ENCODE measurements at places on chromosomes 7 and 10.

DNA sequence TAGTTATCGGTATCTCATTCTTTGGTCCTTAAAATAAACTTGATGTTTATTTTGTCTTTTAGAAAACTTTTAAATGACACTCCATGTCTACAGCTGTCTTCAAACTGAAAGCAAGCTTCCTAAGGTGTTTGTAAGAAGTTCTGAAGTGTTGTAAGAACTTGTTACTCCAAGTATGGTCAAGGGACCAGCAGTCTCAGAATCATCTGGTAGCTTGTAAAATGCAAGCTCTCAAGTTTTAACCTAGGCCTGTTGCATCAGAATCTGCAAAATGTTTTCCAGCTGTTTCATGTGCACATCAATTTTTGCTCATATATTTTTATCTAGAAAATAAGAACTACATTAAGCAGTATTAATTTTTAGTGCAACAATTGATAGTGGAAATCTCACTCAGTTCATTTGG is 104.1 kb downstream of the THSD7A start:
- DNase-seq = no peak

GRCh38 chr10:71246591-71247413 is 34.4 kb downstream of the UNC5B start:
- DNase-seq = no peak

- no peak for DNase-seq
Observed at GRCh38 chr10:33539116-33539515, 204.6 kb upstream of the NRP1 start.

DNA sequence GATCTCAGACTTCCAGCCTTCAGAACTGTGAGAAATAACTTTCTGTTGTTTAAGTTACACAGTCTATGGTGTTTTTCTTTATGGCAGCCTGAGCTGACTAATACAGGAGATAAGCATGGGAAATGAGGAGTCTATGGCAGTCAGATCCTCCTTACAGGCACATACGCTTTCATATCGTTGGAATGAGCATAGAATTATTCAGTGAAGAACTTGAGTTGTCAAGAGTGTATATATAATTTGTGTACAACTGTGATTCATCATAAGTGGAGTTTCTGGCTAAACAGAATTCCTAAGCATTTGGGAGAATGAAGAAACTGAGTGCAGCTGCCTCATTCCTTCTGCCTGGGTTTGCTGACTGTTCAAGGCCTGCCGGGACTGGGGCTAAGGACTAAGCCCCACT is 516.7 kb downstream of the ADRA2A start:
- DNase-seq = no peak

- DNase-seq = no peak
Observed at GRCh38 chr7:91566402-91566732, 302.1 kb downstream of the FZD1 start.

GRCh38 chr7:143003393-143004051 is 23.4 kb downstream of the OR9A2 start:
- peak; percentile 12 for DNase-seq

- no peak for DNase-seq
Observed at GRCh38 chr7:11300241-11300640, 326.6 kb downstream of the PHF14 start.

GRCh38 chr10:18140149-18140956 is at the start of gene CACNB2:
CACNB2 (plus strand) TSS chr10:18140424.
- DNase-seq = no peak

GRCh38 chr7:122942059-122942458 is 53.4 kb downstream of the TAS2R16 start:
- no peak for DNase-seq

DNA sequence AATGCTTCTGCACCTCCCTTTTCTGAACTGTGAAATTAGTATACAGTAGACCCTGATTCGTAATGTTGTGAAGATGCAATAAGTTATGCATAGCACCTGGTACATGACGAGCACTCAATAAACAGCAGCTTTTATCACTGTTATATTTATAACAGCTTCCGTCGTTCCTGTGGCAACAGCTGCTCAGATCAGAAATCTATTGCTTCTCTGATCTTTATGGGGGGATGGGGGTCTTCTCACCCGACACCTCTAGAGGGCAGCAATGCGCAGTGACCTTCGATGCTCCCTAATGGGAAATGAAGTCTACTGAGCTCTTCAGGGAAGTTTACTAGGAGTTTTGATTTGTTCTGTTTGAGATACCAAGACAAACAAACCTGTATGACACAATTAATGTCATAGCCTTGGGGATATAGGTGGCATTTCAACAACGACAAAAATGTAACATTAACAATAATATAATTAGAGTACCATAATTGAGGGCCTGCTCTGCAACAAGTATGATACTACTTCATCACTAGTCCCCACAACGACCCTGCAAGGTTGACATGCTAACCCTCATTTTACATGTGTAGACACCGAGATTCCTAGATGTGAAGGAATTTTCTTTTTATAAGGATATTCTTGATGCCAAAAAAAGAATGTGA is 289.6 kb downstream of the SFMBT2 start:
- DNase-seq = peak; percentile 67

DNA sequence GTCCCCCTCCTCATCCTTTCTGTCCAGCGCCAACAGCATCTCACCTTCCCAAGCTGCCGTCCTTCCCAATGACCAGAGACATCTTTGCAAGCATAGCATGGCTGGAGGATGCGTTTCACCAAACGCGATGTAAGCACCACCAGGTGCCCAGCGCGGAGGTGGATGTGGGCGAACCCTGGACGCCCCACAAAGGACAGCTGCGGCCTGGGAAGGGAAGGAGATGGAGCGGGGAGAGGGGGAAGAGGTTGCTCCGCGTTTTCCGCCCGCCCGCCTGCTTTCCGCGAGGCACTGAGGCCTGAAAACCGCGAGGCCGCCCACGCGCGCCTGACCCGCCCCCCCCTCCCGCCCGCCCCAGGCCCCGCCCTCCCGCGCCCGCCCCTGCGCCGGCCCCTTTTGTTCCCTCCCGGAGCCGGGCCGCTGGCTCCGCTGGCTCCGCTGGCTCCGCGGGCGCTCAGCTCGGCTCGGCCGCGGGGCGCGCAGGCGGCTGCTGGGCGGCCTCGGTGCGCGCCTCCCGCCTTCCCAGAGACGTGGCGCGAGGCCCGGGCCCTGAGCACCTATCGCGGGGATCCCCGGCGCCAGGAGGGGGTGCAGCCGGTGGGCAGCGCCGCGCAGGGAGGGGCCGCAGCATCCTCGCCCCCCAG is at the start of gene CLIP2:
CLIP2 (plus strand) TSS at position 390 of the 641 bp plus-strand sequence. CDS start 28,140 bp downstream, outside the sequence.
- peak; percentile 81 for DNase-seq

GRCh38 chr7:24910551-24911212 is 69.3 kb downstream of the OSBPL3 start:
- no peak for DNase-seq

DNA sequence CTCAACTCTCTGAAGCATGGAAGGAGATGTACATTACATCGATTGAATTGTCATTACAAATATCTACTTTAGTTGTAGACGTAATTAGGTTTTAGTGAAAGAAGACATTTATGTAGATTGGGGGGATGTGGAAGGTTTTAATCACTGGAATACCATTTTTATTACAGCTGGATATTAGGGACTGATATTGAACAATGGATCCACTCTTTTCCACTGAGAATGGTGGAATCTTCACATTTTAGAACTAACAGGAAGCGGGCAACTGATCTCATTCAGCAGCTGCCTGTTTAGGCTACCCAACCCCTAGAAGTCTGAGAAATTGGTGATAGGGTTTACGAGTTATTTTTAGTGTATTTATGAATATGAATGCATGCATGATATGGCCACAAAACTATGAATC is 336.2 kb upstream of the LRGUK start:
- DNase-seq = no peak

DNA sequence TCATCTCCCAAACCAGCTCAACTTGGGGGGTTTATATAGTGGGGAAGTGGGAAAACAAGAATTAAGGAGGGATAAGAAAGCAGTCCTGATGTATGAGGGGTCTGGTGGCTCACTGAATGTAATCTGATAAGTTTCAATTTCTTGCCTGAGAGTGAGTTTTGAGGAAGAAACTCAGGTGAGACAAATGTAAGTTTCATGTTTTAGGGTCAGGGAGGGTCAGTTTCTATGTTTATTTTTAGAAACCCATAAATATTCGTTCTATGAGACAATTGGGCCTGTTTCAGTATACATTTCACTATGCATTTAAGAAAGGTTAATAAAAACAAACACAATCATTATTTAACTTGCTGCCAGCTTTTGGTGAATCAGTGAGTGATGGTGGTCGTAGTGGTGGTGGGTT is 128.0 kb upstream of the MBL2 start:
- DNase-seq = no peak

DNA sequence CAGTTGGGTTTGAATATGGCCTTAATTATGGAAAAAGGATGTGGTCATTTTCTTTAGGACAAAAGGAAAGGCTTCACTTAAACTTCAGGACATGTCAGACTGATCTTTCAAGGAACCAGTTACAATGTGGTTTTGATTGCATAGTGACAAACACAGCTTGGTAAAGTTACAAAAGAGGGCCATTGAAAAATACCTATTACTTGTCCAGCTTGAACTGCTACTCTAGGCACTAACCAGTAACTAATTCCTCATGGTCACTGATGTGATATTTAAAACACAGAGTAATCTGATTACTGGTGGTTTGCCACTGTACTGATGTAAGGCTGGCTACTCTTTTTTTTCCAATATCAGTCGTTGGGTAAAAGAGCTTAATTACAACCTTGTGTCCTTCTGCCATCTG is 22.6 kb downstream of the TES start:
- no peak for DNase-seq

- no peak for DNase-seq
Observed at GRCh38 chr7:10696064-10696463, 277.6 kb upstream of the PHF14 start.

- no peak for DNase-seq
Observed at GRCh38 chr10:117551330-117552155, 9.0 kb downstream of the EMX2 start.

GRCh38 chr7:38411404-38411803 is 138.0 kb upstream of the TARP start:
- no peak for DNase-seq

DNA sequence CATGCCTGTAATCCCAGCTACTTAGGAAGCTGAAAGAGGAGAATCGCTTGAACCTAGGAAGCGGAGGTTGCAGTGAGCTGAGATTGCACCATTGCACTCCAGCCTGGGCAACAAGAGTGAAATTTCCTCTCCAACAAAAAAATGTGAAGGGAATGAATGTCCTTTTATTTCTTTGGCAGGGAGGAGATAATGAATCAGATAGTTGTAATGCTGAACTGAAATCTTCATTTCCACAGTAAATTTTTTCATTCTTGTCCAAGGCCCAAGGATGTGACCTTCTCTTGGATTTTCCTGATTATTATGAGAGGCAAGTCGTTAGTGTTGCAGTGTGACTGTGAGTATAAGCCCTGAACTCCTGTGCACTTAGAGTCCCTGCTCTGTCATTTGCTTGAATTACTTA is 13.6 kb downstream of the STAMBPL1 start:
- DNase-seq = no peak

GRCh38 chr10:103616705-103617601 is 123.4 kb downstream of the NEURL1 start:
- DNase-seq = no peak

GRCh38 chr10:118459642-118460193 is 117.6 kb upstream of the FAM204A start:
- peak; percentile 44 for DNase-seq

GRCh38 chr7:4070214-4070613 is 611.9 kb upstream of the FOXK1 start:
- DNase-seq = no peak

DNA sequence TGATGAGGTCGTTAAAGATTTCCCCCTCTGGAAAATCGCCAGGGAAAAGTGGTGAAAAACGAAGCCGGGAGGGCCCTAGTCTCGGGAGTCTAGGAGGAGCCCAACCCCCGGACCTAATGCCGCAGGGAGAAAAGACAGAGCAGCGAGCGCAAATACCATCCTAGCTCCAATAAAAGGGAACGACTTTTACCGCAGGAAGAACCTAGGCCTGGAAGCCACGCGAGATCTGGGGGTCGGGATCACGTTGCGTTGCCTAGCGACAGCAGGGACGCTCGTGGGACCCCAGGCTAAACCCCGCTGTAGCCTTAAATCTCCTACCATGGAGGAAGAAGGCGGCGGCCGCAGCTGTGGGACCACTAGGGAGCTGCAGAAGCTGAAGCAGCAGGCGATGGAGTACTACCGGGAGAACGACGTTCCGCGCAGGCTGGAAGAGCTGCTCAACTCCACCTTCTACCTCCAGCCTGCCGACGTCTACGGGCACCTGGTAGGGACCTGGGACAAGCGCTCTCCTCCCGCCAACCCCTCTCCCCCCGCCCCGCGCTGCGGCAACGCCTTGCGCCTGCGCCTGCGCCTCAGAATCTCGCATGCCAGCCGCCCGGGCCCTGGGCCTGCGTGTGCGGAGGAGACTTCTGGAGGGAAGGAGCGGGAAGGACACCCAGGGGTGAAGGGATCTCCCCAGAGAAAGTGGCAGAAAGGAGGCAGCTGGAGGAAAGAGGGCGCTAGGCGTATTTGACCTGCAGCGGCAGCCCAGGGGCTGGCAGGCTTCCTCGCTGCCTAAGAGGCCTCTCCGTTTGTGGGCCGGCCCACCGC is at the start of gene ENO4:
ENO4 (plus strand) TSS at position 252 of the 810 bp plus-strand sequence; CDS start at position 320, 68 bp downstream.
- DNase-seq = peak; percentile 45

DNA sequence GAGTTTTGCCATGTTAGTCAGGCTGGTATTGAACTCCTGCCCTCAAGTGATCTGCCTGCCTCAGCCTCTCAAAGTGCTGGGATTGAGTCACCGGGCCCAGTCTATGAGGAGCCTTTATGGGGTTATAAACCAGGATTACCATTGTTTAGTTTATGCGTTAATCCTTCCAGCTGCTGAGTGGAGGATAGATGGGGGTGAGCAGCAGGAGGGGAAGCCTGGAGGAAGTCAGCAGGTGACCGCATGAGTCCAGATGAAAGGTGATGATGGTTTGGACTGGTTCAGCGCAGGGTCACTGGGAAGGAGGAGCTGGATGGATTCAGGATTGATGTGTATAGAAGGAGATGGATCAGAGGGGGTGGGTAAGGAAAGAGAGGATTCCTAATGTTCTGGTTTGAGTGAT is 197.1 kb downstream of the ADAM12 start:
- DNase-seq = no peak

DNA sequence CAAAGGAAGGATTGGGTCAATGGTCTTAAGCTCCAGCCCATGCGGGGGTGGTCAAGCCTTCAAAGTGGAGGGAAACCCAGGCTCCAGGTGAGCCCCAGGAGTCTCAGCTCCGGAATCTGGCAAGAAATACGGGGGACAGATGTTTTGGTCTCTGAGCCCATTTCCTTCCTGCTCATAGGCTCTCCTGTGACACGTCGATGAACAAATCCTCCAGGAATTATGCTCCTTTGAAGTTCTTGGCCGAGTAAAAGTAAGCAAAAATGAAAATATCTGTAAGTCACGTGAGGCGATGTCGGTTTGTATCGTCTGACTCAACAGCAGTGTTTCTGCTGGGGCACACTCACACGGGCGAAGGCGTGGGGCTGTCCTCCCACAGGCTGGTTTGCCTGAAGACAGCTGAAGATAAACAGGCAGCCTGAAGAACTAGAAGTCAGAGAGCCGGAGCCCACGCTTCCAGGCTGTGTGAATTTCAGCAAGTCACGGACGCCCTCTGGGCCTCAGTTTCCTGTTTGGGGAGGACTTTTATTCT is 52.6 kb upstream of the SMNDC1 start:
- peak; percentile 73 for DNase-seq

DNA sequence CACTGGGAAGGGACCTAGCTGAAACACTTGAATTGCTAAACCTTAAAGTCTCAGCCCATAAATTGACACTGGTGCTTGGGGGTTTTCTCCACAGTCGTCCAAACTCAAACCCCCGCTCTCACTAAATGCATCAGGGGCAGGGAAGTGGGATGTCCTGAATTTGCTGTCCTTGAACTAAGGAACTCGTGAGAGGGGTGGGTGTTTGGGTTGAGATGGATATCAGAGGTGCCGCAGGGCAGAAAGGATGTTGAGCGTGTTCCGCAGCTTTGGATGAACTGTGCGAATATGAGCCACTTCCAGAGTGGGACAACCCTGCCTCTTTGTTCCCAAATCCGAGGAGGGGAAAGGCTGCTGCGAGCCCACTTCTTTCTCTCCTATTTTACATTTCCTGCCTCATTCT is 90.3 kb upstream of the LYZL2 start:
- DNase-seq = no peak
